Activated CD4-positive, CD25-positive, alpha-beta regulatory T cell (primary cell): ENCODE measurements at places on chromosomes 3 and 15.

DNA sequence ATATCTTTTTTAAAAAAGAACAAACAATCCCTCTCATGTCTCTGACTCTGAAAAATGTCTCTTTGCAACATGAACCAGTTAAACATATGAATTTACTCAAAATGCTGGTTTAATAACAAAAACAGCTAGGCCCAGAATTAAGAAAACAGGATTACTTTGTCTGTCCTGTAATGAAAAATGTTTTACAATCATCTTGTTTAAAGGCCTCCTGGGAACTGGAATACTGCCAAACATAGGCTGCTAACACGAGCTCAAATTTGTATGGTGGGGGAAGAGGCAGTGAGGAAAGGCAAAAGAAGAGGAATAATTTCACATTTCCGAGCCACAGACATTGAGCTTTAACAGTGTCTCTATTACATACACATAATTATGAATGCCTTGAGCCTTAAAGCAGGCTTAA lies 61.7 kb upstream of the PPIB start:
- no peak for DNase-seq

- DNase-seq, result no peak
Observed at GRCh38 chr3:43953814-43954692, 263.3 kb downstream of the ABHD5 start.

DNA sequence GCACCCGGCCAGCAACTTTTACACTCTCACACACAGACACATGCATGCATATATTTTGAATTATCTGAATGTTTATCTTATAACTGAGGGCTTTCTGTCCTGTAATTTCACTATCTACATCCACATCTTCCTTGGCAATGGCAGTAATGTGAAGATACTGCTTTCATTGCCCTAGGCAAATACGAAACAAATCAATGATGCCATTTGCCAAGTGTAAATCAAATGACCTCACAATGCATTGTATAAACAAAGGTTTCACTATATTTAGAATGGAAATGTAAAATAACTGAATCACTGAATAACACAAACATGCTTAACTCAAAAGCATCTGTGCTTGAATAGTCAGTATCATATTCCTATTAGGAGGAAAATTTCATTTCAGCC lies 455.6 kb downstream of the TBL1XR1 start:
- no peak for DNase-seq

DNA sequence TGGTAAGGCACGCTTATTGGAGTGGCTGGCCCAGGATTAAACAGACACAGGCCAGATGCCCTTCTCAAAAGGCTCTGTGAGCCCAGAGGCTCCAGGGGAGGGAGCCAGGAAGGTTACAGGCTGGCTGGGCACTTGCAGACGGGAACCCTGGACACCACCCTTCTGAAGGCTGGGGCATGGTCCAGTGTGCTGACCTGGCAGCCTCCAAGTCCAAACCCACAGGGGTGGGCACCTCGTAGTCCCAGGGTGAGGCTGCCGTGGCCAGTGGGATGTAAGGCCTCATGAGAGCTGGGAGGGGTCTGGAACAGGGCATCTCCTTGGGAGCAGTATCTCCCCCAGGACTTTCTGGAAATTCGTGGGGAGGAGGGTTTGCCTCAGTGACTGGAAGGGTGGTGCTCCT lies 19.6 kb downstream of the EFCC1 start:
- no peak for DNase-seq

GRCh38 chr3:38980938-38981337 lies 70.8 kb downstream of the SCN11A start:
- DNase-seq, result no peak

- no peak for DNase-seq
Observed at GRCh38 chr3:117629505-117629904, 919.9 kb downstream of the TUSC7 start.

GRCh38 chr15:80264031-80264430 lies 12.0 kb upstream of the CTXND1 start:
- DNase-seq, result no peak

GRCh38 chr3:41682996-41683395 lies 278.9 kb downstream of the ULK4 start:
- no peak for DNase-seq

GRCh38 chr15:81334768-81335435 lies 11.0 kb upstream of the STARD5 start:
- no peak for DNase-seq

DNA sequence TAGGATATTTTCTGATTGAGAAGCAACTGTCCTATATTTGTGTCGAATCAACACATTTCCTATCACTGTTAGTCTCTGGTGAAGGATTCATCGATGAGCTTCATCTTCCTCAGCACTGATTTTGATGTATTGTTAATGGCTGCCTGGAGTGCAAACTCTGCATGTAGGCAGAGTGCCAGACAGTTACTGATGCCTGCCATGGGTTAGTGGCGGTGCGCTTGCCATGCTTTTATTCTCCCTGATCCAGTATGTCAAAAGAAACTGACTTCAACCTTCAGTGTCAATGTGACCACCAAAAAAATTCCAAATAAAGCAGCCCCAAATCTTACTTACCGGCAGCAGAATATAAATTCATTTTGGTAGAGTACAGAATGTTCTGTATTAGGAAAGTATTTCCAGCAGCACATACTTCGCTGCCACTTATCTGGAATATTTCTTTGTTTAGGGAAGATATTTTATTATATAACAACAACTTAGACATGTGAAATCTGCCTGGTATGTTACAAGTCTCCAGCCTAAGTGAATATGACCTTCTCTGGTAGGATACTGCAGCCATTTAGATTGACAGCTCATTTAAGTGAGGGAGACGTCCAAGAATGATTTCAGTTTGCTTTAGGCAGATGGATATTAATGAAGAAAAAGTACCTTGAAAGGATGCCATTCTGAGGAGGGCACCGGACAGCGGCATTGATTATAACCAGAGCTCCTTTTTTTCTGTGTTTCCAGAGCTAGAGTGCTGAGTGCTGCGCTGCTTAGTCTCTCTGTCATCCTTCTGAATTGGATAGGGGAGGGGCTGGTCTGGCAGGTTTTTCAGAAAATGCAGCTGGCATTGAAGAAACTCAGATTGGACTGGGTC lies 59.9 kb downstream of the ARHGEF26 start:
- no peak for DNase-seq

DNA sequence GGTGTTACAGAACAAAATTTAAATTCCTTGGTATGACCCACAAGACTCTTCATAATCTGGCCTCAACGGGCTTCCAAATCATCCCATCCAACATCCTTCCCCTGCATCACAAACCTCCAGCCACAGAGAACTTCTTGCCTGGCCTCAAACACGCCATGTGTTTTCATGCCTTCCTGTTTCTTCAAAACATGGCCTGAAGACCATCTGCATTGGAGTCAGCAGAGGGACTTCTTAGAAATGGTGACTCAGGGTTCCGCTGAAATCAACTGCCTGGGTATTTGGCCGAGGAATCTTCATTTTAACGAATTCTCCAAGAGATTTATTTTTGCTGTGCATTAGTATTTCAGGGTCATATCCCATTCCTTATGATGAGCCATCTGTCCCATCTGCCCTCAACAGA lies 138.1 kb upstream of the RAP2B start:
- no peak for DNase-seq

DNA sequence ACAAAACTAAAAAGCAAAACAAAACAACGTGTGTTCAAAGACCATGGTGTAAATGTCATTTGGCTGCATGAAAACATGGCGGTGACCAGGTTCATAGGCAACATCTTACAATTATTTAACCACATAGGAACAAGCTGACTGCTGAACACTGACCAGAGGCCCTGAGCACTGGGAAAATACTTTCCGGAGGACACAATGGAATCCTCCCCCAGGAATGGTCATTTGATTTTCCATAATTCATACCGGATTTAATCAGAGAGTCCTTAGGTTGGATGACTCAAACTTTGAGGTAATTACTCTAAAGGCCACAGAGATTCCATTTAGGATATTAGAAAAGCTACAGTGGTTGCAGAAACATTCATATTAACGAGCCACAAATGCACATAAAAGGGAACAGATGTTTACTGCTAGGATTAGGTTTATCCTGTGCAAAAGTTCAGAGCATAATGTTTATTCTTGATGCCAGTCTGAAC lies 254.7 kb downstream of the NR1D2 start:
- DNase-seq, result no peak

- no peak for DNase-seq
Observed at GRCh38 chr3:16789344-16790120, 95.2 kb upstream of the PLCL2 start.

GRCh38 chr3:61560517-61561373 lies 626 bp upstream of the PTPRG start:
- DNase-seq, result no peak

DNA sequence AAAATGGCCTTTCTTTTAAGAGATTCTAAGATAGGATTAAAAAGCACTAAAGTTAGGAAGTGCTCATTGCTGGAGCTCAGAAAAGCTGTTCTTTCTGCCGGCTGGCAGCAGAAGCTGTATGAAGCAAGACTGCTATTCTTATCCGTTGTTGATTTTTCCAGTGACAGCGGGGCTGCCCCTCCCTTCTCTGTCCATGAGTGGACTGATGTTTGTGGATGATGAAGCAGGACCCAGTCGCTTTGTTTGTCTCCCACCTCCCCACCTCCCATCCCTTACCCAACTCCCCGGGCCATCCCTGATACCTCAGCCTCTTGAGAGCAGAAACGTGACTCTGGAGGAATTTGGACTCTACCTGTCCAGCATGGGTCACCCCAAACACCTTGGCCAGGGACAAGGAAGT lies 10.3 kb upstream of the MUSTN1 start:
- DNase-seq, result no peak
